ENCODE measurements at places on chromosomes 4 and X.

DNA sequence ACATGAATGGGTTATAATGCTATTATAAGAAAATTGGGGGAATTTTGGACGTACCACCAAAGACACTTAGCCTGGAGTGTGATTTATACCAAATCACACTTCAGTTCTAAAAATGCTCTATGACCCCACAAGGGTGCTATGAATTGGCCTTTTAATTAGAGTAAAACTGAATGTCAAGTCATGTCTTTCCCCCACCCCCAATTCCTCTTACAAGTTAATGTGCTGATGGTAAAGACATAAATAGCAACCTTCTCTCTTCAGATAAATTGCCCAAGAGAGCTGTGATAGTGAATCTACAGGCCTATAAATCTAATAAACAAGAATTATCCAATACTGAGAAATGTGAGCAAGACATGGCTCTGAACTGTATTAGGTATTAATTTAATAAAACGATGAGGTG, 78.8 kb downstream of the RNF150 start:
- DNase-seq: no peak

DNA sequence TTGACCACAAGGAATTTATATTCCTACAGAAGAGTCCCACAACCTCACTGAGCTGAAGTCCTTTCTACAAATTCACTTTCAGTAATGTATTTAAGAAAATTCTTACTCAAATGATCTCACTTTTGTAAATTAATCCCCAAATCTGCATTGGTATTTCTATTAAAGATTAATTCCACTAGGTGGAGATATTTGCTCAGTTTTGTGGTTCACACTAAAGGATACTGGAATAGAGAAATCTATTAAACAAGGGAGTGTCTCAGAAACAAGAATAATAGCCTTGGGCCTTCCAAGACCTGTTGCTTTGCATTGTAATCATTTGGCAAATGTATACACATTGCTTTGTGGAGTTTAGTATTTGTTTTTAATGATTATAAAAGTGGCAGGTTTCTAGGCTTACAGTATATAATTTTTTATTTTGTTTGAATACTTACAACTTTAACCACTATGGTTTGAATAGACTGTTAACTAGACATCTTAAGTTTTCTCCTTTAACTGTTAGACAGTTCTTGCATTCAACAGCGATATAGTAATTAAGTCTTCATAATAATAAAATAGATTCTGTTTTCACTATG, 25.9 kb downstream of the CFAP299 start:
- DNase-seq: no peak

DNA sequence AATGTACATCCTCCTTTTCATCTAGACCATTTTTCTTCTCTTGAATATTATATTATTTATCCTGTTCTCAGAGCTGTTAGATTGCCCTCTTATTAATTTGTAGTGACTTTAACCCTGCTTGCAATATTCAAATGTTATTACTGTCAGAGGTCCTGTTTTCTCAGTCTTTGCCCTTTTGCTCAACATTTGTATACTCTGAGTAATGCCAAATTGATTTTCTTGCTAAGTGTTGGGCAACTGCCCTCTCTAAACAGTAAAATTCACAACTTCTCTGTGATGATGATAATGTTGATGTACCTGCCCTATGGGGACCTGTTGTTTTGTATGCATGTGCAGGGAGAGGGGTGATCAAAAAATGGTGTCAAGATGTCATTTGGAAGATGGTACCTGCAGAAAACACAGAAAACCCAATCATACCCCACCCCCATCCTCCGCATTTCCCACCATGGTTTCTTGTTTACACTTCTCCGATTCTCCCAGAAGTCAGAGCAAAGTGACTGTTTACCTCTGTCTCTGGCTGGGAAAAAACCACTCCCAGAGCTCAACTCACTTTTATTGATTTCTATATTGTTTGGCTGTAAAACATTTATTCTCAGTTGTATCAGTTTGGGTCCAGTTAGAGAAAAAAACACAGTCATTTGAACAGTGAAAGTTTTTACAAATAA, 694.0 kb downstream of the IL1RAPL1 start:
- no peak for DNase-seq

- no peak for DNase-seq
Observed at GRCh38 chr4:145679520-145679919, 426 bp upstream of the C4orf51 start.

- DNase-seq: no peak
Observed at GRCh38 chrX:97290199-97290598, 406.5 kb downstream of the RPA4 start.

- DNase-seq: no peak
Observed at GRCh38 chr4:23999714-24000469, 110.0 kb upstream of the PPARGC1A start.

DNA sequence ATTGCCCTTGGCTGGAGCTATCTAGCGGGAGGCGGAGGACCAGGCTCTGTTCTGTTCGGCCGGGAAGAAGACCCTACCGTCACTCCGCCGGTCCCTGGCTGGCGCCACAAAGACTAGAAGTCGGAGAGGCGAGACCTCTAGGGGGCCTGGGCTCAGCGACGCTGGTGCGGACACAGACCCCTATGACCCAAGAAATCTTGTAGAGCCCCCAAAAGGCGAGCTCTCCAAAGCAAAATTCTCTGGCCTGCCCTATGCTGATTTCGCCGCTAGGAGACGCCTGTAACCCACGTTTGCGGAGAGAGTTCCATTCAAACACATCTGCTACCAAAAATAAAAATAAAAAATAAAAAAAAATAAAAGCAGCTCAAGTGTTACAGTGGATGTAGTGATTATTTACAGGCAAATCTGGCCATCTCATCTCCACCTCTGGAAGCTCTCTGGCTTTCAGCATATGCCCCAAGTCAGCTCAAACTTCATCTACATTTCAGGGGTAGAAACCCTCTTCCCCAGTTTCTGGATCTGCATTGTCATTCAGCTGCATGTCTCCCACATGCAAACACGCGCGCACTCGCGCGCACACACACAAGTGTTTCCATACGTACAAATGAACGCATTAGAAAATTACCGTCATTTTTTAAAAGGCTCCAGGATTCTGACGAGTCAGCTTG, 2.4 kb upstream of the PCDH10 start:
- DNase-seq: peak; percentile 80

DNA sequence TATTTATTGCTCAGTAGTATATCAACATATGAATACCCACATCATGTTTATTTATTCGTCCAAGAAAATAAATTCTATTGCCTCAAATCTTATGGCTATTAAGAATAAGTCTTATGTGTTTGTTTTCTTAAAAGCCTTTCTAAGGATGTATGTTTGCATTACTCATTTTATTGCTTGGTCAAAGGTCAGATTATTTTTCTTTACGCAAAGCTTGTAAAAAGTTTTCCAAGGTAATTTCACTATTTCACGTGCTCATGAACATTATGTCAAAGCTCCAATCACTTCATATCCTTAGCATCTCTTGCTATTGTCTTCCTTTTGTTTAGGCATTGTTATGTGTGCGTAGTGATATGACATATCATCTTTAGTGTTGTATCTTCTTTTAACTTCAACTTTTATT, 258.5 kb upstream of the FSTL5 start:
- DNase-seq: no peak

GRCh38 chr4:140277576-140277975, 95.9 kb upstream of the SCOC start:
- no peak for DNase-seq

GRCh38 chr4:184100297-184100885, 117.3 kb downstream of the ENPP6 start:
- DNase-seq: no peak

DNA sequence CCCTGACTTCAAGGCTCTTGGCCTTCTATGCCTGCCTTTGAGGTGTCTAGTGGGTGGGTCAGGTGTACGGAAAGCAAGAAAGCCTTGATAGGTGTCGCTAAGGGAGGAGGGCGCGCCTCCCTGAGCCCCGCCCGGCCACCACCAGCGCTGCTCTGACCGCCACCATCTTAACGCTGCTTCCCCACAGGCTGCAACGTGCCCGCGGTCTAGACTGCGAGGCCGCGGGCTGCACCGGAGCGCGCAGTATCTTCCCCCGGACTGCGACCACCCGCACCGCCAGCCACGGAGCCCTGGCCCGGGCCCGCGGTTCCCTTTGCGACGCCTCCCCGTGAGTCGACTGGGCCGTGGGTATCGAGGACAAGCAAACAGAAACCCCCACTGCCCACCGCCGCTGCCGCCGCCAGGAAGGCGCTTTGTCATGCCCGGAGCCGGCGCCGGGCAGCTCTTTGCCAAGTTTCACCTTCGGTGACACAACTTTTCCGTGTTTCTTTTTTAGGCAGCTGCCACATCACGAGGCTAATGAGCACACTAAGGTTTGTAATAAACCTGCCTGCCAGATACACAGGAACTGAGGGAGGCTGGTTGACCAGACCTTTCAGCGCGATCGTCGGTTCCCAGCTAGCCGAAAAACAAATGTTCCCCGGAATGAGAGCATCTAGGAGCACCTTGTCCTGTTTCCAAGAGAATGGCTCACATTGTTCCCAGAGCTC, 335.8 kb upstream of the F9 start:
- peak; percentile 9 for DNase-seq

DNA sequence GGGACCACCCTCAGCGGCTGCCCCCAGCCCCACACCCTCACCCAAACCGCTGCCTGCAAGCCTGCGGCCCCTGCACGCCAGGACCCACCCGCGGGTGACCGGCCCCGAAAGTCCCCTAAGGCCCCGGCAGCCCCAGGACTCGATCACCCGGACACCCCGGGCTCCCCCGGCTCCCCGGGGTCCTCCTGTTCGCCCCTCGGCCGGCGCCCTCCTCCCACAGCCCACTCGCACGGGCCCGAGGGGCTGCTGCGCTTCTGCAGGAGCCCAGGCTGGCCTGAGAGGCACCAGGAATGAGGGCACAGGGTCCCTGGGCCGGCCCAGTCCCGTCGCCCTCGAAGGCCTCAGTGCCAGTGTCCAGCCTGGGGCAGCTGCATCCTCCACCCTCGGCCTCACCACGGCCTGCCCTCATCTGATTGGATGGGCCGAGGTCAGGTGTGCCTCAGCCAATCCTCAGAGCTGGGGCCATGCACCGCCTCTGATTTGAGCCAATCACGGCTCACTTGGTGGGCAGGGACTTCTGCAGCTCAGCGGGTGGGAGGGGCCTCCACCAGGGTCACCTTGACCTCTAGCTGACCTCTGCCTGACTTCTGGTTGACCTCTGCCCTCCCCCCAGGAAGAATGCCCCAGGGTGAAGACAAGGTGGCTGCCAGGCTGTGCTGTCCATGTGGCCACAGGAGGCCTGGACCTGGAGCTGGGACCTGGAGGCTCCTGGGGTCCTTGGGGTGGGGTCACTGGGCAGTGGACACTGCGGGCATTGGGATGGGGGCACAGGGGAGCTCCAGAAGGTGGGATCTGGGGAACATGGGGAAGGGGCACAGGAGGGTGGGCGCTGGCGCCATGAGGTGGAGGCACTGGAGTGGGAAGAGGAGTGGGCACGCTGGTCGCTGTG, 97.6 kb upstream of the NKX1-1 start:
- no peak for DNase-seq

DNA sequence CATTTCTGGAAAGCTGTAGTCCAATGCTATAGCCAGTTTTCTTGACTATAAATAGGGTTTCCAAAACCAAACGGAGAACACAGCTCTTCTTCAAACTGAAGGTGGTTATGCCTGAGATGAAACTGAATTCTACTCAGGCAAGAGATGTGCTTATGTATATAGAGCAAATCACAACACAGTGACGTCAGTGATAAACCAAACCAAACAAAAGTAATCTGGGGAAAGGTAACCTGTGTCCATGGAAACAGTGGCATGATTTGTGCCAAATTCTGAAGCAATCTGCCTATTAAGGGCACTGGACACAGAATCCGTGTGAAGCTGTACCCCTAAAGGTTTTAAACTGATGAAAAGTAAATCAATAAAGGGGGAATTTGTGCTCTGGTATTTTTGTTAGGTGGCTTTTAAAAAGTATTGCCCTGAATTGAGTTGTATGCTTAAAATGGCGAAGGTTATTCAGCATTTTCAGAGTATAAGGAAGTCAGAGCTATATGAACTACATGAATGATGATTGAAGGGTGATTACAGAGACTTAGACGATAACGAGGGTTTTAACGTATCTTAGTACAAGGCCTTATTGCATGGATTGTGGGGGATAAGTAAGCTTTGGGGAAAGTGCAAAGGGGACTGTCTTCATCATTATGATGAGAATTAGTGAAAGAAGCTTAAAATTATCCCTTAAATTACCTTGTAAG, 38.6 kb downstream of the NPY5R start:
- no peak for DNase-seq

- DNase-seq: peak; percentile 88
Observed at GRCh38 chr4:138174981-138175794, 67.0 kb downstream of the SLC7A11 start.

DNA sequence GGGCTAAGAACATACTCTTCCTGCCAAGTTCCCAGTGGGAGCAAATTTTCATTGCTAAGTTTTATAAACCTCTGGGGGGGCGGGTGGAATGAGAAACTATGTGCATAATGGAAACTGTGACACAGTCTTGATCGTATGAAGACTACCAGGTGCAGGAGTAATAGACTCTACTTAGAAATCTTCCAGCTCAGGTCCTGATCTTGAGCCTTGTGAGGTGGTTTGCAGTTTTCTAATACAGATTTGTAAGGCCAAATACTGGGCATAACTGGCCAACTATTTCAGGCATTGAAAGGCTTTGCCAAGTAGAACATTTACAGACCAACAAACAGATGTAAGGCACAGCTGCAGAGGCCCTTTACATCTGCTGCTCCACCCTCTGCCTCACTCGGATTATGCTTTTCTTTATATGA, 89.7 kb upstream of the CBR4 start:
- DNase-seq: no peak

DNA sequence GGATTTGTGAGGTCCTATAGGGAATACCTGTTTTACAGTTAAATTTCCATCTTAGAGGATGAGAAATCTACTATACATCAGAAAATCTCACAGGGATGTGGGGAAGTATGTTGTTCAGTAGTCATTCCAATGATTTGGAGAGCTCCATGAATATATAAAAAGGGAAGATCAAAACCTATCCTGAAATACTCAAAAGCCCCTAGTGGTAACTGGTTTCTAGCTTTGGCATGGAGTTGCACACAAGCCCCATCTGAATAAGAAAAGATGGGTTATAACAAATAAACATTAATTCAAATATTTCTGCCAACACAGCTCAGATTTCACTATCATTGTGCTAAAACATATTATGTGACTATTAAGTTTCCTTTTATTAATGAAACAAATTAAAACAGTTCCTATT, 101.6 kb downstream of the FBXO8 start:
- no peak for DNase-seq

DNA sequence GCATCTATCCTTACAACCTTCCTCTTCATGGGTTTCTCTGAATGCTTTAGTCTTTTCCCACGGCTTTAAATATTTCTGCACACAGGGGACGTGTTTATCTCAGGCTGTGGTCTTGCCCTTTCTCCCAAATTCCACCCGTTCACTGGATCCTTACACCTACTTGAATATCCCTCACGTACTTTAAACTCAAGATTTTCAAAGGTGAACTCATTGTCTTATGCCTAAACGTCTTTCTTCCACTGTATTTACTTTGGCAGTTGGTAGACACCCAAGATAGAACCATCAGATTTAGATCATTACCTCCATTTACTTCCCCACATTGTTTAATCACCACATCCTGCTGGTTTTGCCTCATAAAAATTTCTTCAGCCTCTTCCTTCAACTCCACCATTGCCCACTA, 269.2 kb downstream of the CBLL2 start:
- DNase-seq: no peak

- no peak for DNase-seq
Observed at GRCh38 chr4:157808796-157809383, 363.9 kb downstream of the GASK1B start.

- DNase-seq: no peak
Observed at GRCh38 chrX:97096385-97096784, 212.7 kb downstream of the RPA4 start.

Data from spinal cord (tissue), 10 donors.